ENCODE measurements at places on chromosomes 4 and X. TPM values are rescaled to one million over a fixed set of nuclear protein-coding genes. Genes with fewer than 3 reads are reported as not detected.

GRCh38 chr4:67751260-67751659 lies 2.9 kb downstream of the GNRHR start:
- DNase-seq = no peak

DNA sequence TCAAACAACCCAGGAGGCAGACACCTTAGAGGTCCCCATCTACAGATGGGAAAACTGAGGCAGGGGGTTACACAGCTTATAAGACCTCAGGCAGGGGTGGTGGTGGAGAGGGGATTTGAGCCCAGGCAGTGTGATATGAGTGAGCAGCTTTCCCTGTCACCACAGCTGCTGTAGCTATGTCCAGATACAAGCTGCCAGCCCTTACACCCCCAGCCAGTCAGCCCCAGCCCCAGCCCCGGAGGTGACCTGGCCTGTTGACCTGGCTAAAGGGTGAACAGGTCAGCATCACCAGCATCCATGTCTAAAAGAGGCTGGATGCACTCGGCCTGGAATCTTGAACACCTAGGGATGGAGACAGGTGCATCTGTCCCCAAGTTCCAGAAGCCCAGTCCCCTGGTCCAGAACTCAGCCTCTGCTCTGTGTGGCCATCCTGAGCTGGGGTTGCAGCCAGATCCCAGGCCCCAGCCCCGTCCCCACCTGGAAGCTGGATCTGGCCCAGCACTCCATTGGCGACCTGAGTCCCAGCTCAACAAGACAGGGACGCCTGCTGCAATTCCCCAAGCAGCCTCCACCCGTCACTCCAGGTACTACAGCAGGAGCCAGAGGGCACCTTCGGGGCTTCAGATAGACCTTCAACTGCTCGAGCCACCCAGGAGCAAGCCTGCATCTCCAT lies 89.5 kb downstream of the JAKMIP1 start:
- no peak for DNase-seq

DNA sequence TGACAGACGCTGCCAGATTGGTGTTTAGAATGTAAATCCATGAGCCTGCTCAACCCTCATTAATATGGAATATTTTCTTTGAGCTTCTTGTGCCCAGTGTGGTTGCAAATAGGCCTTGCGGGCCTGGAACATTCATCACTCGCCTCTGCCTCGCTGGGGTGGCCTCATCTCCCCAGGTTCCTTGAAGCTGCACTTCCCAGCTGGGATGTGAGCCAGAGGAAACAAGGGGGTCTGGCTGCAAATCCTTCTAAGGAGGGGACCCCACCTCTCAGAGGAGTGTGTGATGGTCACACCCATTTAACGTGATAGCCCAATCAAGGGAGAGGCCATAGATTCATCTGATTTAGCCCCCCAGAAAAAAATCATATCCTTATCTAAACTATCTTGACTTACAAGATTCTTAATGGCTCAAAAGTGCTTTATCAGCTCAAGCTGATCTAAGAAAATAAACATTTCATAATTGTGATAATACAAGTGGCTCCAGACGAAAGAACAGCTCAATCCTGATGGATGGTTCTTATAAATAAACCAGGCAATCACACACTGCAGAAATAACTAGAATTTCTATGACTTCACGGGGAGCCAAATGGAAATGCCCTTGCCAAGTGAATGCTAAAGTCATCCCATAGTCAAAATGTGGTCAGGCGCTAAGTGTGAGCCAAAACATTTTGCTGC lies 189.9 kb downstream of the PTTG2 start:
- no peak for DNase-seq

GRCh38 chr4:7491915-7492314 lies 57.2 kb upstream of the PSAPL1 start:
- no peak for DNase-seq

IL21 gene
- not detected for total RNA-seq

NR3C2 gene
- 6.2 TPM for total RNA-seq
